ENCODE measurements at places on chromosomes 11 and 22.

DNA sequence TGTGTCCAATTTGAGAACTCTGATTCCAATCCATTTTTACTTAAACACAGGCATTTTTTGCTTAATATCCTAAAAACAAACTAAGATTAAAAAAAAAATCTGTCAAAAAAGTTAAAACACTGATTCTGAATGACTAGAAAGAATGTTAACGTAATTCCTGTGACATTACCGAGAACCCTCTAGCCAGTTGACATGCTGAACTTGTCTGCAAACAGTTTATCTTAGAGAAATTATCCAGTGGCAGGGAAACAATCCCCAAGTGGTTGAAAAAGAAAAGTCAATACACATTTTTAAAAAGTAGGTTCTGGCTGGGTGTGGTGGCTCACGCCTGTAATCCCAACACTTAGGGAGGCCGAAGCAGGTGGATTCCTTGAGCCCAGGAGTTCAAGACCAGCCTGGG, 11.6 kb downstream of the KMT5B start:
- DNase-seq = no peak

DNA sequence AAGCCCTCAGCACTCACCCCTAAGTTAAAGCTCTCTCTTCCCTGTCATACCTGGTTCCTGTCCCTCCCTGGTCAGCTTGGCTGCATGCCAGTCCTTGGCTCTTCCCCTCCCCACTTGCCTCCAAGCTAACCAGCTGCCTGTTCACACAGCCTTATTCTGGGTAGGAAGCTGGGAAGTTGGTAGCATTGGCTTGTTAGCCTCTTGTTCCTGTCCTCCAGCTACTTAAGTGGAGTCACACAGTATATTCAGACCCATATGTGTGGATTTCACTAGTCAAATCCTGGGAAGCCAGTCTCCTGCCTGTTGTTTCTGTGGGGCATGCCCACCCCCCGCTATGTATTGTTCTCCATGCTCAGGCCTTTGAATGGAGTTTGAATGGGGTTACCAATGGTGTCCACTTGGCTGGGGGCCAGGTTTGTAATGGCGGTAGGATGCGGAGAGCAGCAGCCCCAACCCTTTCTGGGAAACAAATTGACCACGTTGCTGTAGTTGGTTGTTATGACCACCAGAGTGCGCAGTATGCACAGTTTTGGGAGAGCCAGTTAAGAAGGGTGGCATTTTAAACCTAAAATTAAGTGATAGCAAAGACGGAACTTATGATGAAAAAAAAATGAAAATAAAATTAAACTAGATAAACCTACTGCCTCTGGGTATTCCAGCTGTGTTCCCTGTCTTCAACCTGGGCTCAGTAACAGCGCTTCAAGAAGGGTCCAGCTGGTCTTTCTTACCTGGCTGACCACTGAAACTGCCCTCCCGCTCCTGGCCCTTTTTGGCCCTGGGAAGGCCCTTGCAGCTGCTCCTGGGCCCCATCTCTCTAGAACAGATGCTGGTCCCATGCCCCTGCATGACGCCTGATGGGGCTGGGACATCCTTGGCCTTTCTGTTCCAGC, 10.7 kb upstream of the RPS3 start:
- peak; percentile 79 for DNase-seq

GRCh38 chr22:47794851-47795250, 1032.4 kb downstream of the TBC1D22A start:
- DNase-seq = no peak

DNA sequence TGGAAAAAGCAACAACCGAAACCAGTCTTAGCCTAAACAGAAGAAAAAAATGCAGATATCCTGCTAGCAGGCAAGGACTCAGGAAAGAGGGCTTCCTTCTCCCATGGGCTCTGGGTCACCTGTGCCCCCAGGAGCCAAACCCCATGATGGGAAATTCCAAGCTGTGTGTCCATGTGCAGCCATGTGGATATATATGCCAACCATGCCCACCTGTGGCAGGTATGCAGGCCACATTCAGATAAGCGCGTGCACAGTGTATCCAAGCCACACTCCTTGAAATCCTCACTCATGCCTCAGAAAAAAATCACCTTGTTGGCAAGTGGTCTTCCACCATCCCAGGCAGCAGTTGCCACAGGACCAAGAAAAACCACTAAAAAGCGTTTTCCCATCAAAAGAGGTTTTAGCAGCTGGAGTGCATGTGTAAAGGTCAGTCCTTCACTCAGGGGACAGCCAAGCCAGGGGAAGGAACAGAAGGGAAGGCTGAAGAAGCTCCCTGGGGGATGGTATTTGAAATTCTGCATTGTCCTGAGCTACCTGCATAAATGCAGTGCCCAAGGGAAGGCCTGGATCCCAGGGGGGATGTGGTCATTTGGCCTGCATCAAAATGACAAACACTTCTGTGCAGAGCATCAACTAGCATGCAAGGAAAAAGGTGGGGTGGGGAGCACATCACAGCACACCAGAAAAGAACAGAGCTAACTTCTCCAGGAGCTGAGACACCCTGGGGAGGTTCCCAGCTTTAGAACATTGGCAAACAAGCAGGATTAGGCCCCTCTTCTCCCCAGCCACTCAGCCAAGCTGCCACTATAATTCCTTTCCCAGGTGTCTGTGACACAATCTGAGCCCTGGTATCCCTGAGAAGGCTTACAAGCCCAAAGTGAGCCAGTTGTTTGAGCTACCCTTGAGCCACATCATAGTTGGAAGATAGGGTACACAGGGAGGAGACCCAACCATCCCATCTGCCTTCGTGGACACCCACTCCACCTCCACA, 76.2 kb downstream of the GALNT18 start:
- DNase-seq = no peak

- DNase-seq = no peak
Observed at GRCh38 chr11:7673724-7674434, 579 bp upstream of the CYB5R2 start.

DNA sequence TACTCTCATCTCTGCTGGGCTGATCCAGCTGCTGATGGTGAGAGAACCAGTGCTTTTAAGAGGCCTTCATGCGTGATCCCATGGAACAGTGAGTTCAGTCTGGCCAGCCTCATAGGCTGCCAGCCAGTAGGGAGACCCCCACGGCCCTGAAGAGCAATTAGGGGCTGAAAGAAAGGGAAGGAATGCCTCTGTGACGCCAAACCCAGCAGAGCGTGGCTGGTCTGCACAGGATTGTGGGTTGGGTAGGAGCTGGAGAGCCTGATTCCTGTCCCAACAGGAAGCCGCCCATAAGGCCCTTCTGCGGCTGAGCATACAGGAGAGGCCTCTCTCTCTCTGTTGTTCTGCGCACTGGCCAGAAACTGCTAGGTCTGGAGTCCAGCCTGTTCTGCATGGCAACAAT, 181.5 kb upstream of the E2F8 start:
- no peak for DNase-seq

DNA sequence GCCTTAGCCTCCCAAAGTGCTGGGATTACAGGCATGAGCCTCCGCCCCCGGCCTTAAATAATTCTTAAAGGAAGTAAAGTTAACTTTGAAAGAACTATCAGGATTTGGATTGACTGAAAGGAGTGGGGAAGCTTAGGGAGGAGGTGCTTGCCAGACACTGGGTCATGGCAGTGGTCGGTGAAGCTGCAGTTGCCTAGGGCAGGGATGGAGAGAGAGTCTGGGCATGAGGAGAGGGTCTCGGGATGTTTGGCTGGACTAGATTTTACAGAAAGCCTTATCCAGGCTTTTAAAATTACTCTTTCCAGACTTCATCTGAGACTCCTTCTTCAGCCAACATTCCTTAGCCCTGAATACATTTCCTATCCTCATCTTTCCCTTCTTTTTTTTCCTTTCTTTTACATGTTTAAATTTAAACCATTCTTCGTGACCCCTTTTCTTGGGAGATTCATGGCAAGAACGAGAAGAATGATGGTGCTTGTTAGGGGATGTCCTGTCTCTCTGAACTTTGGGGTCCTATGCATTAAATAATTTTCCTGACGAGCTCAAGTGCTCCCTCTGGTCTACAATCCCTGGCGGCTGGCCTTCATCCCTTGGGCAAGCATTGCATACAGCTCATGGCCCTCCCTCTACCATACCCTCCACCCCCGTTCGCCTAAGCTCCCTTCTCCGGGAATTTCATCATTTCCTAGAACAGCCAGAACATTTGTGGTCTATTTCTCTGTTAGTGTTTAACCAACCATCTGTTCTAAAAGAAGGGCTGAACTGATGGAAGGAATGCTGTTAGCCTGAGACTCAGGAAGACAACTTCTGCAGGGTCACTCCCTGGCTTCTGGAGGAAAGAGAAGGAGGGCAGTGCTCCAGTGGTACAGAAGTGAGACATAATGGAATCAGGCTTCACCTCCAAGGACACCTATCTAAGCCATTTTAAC, at the start of gene NNMT:
Gene NNMT (plus strand): TSS at position 724 of the 929 bp plus-strand sequence. CDS start 158 bp downstream, at position 882.
- no peak for DNase-seq

DNA sequence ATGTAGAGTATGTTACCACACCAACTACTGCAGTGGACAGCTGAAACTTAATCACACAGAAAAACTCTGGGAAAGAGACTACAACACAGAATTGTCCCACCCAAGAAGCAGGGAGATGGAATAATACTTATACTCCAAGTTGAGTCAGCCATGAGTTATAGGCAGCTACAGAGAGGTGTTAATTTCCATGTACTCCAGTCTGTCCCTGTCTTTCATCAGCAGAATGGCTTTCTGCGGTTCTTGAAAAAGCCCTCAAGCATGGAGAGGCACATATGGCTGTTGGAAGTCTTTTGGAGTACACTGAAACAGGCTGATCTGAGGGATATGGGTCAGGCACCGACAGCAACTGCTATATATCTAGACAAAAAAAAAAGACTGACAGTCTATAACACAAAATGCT, 219.5 kb downstream of the DLG2 start:
- DNase-seq = no peak

DNA sequence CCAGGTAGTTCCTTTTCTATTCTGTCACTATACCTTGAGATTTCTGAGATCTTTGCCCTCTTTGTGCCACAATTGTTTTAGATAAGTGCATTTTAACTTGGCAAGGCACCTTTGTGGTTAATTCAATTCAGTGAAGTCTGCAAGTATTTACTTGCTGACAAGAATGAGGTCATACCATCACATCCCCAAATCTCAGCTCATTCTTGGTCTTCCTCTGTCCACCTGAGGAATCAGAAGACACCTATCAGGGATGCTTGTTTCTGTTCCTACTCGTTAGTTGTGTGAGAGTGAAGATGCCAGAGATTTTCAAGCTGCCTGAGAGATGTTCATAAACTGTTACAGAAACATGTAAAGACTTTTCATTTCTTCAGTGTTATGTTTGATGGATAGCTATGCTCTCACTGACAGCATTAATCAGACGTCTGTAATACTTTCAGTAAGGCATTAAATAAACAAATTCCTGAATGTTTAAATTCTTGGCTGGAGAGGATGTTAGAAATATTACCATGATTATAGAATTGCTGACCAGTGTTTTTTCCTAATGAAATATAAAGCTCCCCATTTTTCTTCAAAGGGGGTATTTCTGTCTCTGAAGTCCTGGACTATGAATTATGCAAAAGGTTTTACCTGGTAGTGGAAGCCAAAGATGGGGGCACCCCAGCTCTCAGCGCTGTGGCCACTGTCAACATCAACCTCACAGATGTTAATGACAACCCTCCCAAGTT, 135.0 kb upstream of the MTNR1B start:
- DNase-seq = no peak

- peak; percentile 72 for DNase-seq
Observed at GRCh38 chr11:14644226-14645014, 816 bp downstream of the PDE3B start.

- DNase-seq = no peak
Observed at GRCh38 chr11:119614222-119615002, 114.6 kb downstream of the NECTIN1 start.

All from NCI-H526 treated with DMSO at 0.1 percent for 48 hours (cell line).